ENCODE measurements at places on chromosomes 13 and 19.
A peak's percentile ranks its signal among the peaks of the same experiment; 100 is the strongest.

DNA sequence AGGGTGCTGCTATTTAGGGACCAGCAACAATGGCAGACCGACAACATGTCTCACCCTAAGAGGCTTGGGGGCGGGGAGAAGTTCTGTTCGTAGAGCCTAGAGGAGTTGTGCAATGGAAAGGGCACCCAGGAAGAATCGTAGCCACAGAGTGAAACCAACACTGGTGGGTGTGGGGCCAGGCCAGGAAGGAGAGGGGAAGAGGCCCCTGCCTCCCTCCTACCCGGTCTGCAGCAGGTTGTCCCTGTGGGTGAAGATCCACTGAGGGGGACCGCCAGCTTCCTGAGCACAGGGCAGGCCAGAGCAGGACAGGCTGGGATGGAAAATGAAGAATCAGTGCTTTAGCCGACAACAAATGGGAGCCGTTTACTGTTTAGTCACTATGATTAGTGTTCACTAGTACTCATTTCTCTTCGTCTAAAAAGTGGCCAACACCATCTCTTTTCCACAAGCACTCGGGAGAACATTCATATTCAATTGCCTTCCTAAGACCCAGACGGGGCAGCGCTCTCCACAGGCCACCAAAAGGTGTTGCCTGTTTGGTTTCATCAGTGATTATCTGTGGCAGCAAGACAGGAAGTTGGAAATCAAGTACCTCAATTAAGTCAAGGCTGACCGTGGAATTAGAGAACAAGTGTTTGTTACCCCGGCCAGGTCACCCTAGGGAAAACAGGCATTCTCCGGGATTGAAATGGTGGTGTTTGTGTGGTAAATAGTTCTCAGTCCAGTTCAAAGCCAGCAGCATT is 1.1 kb upstream of the ATP11A start:
- no peaks in the 10 kb centered on the region for H3K27me3 ChIP-seq
- DNase-seq: no peak
- peak overlapping the region; percentile 60 for H3K4me3 ChIP-seq
- no peaks in the 10 kb centered on the region for H3K36me3 ChIP-seq
- peak overlapping the region; percentile 91 for H3K27ac ChIP-seq
- peaks cover 2% of the 10 kb centered on the region for H3K4me1 ChIP-seq

GRCh38 chr19:32563761-32564160 is 17.2 kb upstream of the PDCD5 start:
- H3K27me3 ChIP-seq: no peaks in the 10 kb centered on the region
- H3K4me1 ChIP-seq: no peaks in the 10 kb centered on the region
- no peak overlapping the region for H3K27ac ChIP-seq
- no peak overlapping the region for H3K4me3 ChIP-seq
- H3K36me3 ChIP-seq: no peaks in the 10 kb centered on the region
- DNase-seq: no peak

GRCh38 chr19:2149980-2150793 is 1.2 kb downstream of the AP3D1 start:
- H3K4me3 ChIP-seq: peak overlapping the region; percentile 98
- H3K27ac ChIP-seq: no peak overlapping the region
- no peaks in the 10 kb centered on the region for H3K36me3 ChIP-seq
- H3K4me1 ChIP-seq: peaks cover 13% of the 10 kb centered on the region
- no peaks in the 10 kb centered on the region for H3K27me3 ChIP-seq

DNA sequence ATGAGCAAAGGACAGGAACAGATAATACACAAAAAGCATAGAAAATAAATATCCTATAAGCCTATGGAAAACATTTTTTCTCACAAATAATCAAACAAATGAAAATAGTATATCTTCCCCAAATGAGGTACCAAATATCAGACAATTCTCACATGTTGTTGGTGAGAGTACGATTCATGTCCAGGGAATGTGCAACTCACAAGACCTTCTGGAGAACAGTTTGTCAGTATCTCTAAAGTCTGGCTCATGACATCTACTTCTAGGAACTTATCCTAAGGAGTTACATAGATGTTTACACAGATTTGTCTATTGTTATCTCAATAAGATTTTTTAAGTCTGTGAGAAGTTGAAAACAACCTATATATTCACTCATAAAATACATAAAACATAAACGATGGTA is 80.3 kb upstream of the ARHGEF7 start:
- H3K27me3 ChIP-seq: no peaks in the 10 kb centered on the region
- no peak overlapping the region for H3K4me3 ChIP-seq
- no peak for DNase-seq

DNA sequence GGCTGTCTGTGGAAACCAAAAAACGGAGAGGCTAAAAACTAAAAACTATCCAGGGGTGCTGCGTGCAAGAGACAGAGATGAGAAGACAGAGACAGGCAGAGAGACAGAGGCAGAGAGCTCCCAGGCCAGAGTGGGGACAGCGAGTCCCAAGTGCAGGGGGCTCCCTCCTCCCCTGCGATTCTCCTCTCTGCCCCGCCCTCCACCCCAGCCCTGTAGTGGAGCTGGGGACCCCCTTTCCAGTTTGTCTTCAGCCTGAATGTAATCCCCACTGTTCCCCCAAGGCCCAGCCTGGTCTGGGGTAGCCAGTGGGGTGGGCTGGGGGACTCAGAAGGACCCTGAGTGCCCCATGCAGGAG is 2.0 kb downstream of the NFIC start:
- H3K36me3 ChIP-seq: no peaks in the 10 kb centered on the region
- H3K27ac ChIP-seq: peak overlapping the region; percentile 97
- peak; percentile 41 for DNase-seq
- peaks cover 19% of the 10 kb centered on the region for H3K4me1 ChIP-seq
- peak overlapping the region; percentile 88 for H3K4me3 ChIP-seq
- H3K27me3 ChIP-seq: no peaks in the 10 kb centered on the region

- H3K36me3 ChIP-seq: no peaks in the 10 kb centered on the region
- H3K4me1 ChIP-seq: peaks cover 7% of the 10 kb centered on the region
- H3K4me3 ChIP-seq: no peak overlapping the region
- no peaks in the 10 kb centered on the region for H3K27me3 ChIP-seq
- H3K27ac ChIP-seq: no peak overlapping the region
Observed at GRCh38 chr13:98959291-98959690, 18.6 kb downstream of the DOCK9 start.

DNA sequence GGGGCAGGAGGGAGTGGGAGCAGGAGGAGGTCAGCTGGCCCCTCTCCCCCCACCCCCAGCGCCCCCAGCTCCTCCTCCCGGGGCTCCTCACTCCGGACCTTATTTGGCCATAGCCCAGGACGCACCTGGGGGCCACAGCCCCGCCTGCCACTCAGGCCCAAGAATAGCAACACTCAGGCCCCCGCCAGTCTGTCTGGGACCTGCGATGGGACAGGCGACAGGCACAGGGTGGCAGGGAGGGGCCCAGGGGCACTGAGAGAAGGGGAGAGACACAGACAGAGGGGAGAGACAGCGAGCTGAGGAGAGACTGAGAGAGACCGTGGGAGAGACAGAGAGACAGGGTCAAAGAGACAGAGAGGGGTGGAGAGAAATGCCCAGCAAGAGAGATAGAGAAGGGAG is 10.2 kb downstream of the JOSD2 start:
- H3K27me3 ChIP-seq: no peaks in the 10 kb centered on the region
- no peak overlapping the region for H3K27ac ChIP-seq
- no peak overlapping the region for H3K4me3 ChIP-seq
- no peaks in the 10 kb centered on the region for H3K4me1 ChIP-seq
- no peak for DNase-seq
- H3K36me3 ChIP-seq: no peaks in the 10 kb centered on the region

DNA sequence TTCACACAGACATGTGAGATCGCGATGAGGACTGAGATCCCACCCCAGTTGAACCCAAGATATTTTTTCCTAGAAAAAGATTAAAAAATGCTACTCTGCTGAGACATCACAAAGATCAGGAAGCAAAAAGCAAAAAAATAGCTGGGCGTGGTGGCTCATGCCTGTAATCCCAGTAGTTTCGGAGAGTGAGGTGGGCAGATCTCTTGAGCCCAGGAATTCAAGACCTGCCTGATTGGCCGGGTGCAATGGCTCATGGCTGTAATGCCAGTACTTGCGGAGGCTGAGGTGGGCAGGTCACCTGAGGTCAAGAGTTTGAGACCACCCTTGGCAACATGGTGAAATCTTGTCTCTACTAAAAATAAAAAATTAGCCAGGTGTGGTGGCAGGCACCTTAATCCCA is 1.1 kb downstream of the FUT3 start:
- no peaks in the 10 kb centered on the region for H3K27me3 ChIP-seq
- H3K4me3 ChIP-seq: no peak overlapping the region
- H3K27ac ChIP-seq: no peak overlapping the region
- no peaks in the 10 kb centered on the region for H3K4me1 ChIP-seq

DNA sequence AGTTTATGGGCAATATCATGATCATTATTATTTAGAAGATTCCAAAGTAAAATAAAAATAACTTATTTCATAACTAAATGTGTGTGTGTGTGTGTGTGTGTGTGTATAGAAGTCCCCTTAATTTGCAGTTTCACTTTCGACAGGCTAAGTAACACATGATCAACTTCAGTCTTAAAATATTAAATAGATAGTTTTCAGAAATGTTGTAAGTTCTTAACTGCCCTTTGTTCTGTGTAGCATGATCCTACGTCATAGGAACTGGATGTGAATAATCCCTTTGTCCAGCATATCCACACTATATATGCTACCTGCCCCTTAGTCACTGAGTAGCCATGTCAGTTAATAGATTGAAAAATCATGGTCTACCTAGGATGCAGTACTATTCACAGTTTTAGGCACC is 1863.5 kb upstream of the PCDH20 start:
- no peaks in the 10 kb centered on the region for H3K27me3 ChIP-seq
- H3K27ac ChIP-seq: no peak overlapping the region
- H3K4me3 ChIP-seq: no peak overlapping the region
- no peaks in the 10 kb centered on the region for H3K36me3 ChIP-seq
- H3K4me1 ChIP-seq: no peaks in the 10 kb centered on the region

- peaks cover 3% of the 10 kb centered on the region for H3K4me1 ChIP-seq
- no peak overlapping the region for H3K27ac ChIP-seq
- no peaks in the 10 kb centered on the region for H3K36me3 ChIP-seq
- H3K4me3 ChIP-seq: no peak overlapping the region
- H3K27me3 ChIP-seq: no peaks in the 10 kb centered on the region
Observed at GRCh38 chr19:406971-407510, 1.9 kb downstream of the C2CD4C start.

- DNase-seq: no peak
- no peaks in the 10 kb centered on the region for H3K27me3 ChIP-seq
- no peaks in the 10 kb centered on the region for H3K36me3 ChIP-seq
- H3K4me1 ChIP-seq: no peaks in the 10 kb centered on the region
Observed at GRCh38 chr19:16260160-16260811, 62.6 kb downstream of the AP1M1 start.

- H3K4me1 ChIP-seq: no peaks in the 10 kb centered on the region
- H3K27ac ChIP-seq: no peak overlapping the region
- no peak for DNase-seq
- no peaks in the 10 kb centered on the region for H3K36me3 ChIP-seq
- H3K4me3 ChIP-seq: no peak overlapping the region
Observed at GRCh38 chr13:22128441-22129408, 457.9 kb downstream of the FGF9 start.

- H3K27me3 ChIP-seq: no peaks in the 10 kb centered on the region
- no peaks in the 10 kb centered on the region for H3K36me3 ChIP-seq
- no peak for DNase-seq
- H3K27ac ChIP-seq: no peak overlapping the region
- no peaks in the 10 kb centered on the region for H3K4me1 ChIP-seq
Observed at GRCh38 chr13:44819772-44820171, 169.5 kb downstream of the NUFIP1 start.

GRCh38 chr19:461721-462551 is 1.1 kb upstream of the SHC2 start:
- peak; percentile 41 for DNase-seq
- no peaks in the 10 kb centered on the region for H3K36me3 ChIP-seq
- no peaks in the 10 kb centered on the region for H3K27me3 ChIP-seq
- H3K4me3 ChIP-seq: peak overlapping the region; percentile 67
- no peak overlapping the region for H3K27ac ChIP-seq

GRCh38 chr19:3722443-3723109 is 14.4 kb downstream of the TJP3 start:
- H3K4me3 ChIP-seq: peak overlapping the region; percentile 14
- no peak overlapping the region for H3K27ac ChIP-seq
- DNase-seq: no peak
- no peaks in the 10 kb centered on the region for H3K4me1 ChIP-seq

- peaks cover 2% of the 10 kb centered on the region for H3K4me1 ChIP-seq
- H3K4me3 ChIP-seq: no peak overlapping the region
- H3K27me3 ChIP-seq: no peaks in the 10 kb centered on the region
- no peaks in the 10 kb centered on the region for H3K36me3 ChIP-seq
- no peak for DNase-seq
- no peak overlapping the region for H3K27ac ChIP-seq
Observed at GRCh38 chr13:49218493-49219051, 1.6 kb upstream of the MLNR start.

DNA sequence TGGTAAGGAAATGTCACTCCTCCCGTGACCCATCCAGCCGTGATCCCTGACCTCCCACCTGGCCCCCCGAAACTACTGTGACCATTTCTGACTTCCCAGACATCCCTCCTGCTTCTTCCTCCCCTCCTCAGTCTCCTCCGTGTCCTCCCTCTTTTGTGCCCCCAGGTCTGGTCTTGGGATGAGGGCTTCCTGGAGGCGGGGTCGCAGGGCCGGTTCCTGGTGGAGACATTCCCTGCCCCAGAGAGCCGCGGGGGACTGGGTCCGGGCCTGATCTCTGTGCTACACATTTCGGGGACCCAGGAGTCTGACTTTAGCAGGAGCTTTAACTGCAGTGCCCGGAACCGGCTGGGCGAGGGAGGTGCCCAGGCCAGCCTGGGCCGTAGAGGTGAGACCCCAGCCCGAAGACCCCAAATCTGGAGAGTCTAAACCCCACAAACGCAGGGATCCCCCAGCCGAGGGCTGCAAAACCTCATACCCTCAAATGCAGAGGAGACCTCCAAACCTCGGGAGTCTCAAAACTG is 5.0 kb downstream of the KIRREL2 start:
- H3K4me1 ChIP-seq: no peaks in the 10 kb centered on the region
- no peak for DNase-seq
- no peak overlapping the region for H3K4me3 ChIP-seq
- H3K27ac ChIP-seq: no peak overlapping the region
- H3K27me3 ChIP-seq: no peaks in the 10 kb centered on the region

- no peak overlapping the region for H3K4me3 ChIP-seq
- DNase-seq: peak; percentile 24
- H3K36me3 ChIP-seq: no peaks in the 10 kb centered on the region
- H3K4me1 ChIP-seq: peaks cover 3% of the 10 kb centered on the region
- no peaks in the 10 kb centered on the region for H3K27me3 ChIP-seq
- no peak overlapping the region for H3K27ac ChIP-seq
Observed at GRCh38 chr13:49560270-49561061, 24.9 kb downstream of the RCBTB1 start.

All from ovary (tissue), 10 donors.